ENCODE measurements at places on chromosomes 7 and 10.
A peak's percentile ranks its signal among the peaks of the same experiment; 100 is the strongest.

GRCh38 chr10:32646535-32646934, 200.6 kb downstream of the CCDC7 start:
- DNase-seq = no peak

DNA sequence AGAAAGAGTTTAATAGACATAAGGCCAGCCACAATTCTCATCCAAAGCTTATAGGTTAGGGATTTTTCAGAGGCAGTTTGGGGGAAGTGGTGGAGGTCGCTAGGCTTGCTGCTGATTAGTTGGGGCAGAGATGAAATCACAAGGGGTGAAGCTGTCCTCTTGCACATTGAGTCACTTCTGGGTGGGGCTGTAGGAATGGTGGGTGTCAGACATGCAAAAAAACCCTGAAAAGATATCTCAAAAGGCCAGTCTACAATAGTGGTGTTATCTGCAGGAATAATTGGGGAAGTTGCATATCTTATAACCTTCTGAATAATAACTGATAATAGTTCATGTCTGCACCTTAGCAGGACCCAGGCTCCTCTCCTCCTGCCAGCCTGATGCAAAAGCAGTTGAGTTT, 2.1 kb downstream of the FAM24B start:
- peak; percentile 27 for DNase-seq

DNA sequence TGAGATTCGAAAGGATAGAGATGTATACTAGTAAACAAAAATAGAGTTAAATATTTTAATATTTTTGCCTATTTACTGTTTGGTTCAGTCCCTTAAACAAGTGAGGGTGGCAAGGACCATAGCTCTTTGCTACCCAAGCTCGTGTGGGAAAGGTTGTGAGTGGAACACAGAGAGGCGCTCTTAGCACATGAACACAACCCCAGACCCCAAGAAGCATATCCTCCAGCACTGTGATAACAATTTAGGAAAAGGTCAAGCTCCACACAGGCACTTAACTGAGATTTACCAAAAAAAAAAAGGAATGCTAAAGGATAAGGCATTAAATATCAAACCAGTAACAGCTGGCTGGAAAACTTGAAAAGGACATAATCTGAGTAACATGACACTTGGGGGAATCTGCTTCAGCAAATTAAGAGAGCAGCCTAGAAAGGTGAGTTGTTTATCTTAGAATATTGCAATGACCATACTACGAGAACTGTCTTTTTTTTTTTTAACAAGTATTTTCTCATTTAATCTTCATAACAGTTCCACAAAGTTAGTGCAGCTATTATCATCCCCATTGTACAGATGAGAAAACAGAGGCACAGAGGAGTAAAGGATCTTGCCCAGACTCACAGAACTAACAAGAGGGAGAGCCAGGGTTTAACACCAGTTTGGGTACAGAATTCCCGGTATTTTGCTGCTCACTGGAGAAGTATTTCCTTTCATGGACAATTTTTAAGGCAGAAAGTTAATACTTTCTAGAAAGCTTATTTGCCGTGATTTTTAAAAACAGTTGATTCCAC, 303.5 kb upstream of the AOAH start:
- no peak for DNase-seq

DNA sequence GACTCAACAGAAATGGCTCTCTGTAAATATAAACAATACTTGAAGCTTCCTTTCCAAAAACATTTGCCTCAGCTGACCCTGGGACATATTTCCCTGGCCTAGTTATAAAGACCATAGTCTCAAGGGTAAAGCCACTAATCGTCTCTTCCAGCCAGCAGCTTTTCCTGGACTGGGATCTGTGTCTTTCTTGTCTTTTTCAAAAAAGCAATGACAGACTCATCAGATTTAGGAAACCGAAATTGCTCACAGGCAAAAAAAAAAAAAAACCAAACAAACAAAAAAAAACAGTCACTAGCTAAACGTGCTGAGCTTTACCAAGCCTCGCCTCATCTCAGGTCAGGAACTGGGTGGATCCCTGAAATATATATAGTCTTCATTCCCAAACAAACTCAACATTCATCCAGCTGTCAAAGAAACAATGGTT, 23.5 kb downstream of the STN1 start:
- no peak for DNase-seq

- peak; percentile 44 for DNase-seq
These were observed 62.1 kb downstream of the OR13A1 start for GRCh38 chr10:45253183-45253914.

DNA sequence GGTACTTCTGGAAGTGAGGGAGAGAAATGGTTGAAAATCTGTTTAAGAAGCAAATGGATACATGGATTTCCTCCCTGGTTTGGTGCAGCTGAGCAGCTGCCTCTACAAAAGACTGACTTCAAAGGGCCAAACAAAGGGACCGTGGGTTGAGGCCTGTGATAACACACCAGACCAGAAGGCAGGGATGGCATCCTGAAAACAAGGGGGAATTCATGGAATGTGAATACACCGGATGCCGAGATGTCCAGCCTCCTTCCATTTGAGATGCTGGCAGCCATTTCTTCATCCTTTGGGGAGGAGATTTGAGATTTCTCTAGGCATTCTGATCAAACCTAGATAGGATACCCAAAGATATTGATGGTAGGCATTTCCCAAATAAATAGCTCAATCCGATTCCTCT, 36.9 kb downstream of the TAF3 start:
- no peak for DNase-seq

DNA sequence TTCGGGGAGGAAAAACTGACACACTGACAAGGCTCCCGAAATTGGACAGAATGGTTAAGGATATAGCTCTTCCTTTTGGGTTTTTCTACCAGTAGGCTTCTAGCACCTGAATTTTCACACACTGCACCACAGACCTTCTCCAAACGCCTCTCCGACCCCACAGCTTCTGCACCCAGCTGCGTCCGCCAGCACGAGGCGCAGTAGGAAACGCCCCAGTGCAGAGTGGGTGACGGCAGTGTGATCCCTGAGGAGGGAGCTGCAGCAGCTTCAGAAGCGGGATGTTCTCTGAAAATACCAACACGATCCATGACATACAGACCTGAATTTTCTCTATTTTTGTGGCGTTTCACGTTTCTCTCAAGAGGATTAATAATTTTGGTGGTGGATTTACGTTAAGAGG, 25.9 kb downstream of the HSPB1 start:
- no peak for DNase-seq

- no peak for DNase-seq
These were observed 216.6 kb downstream of the ZMYND11 start for GRCh38 chr10:351770-352334.

- peak; percentile 53 for DNase-seq
These were observed 107.2 kb upstream of the STEAP1B start for GRCh38 chr7:22607180-22607579.

DNA sequence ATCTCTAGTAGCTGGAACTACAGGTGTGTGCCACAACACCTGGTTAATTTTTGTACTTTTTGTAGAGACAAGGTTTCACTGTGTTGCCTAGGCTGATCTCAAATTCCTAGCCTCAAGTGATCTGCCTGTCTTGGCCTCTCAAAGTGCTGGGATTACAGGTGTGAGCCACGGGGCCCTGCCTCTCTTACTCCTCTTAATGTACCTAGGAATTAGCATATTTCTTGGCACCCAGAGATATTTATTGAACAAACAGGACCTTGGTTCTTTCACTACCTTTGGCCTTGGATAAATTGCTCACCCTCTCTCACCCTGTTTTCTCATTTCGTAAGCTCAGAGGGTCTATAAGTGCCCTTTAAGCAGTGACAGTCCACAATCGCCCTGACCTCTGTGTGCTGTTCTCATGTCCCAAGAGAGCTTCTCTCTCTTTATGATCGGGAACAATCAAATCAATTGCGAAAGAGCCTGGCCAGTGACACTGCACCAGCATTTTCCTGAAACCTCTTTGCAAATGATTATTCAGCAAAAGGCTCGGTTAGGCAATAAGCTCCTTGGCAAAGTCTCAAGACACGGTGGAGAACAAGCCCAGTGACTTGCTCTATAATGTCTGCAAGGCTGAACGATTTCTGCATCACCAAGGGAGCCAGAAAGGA, 117.7 kb downstream of the APBB1IP start:
- DNase-seq = peak; percentile 92

DNA sequence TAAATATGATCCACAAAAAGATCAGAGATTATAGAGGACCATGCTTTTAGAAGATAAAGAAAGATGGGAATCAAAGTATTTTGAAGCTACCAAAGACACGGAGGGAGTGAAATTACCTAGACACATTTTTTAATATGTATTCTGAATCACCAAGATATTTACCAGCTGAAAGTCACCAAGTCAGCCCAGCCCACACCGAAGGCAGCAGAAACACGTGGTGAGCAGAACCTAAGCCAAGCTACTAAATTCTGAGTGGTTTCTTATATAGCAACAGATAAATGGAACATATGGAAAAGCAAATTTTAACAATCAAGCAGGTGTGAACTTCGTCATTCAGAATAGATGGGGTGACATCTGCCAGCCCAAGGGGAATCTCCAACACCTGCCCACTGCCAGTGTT, 134.7 kb upstream of the AKR1E2 start:
- DNase-seq = no peak

DNA sequence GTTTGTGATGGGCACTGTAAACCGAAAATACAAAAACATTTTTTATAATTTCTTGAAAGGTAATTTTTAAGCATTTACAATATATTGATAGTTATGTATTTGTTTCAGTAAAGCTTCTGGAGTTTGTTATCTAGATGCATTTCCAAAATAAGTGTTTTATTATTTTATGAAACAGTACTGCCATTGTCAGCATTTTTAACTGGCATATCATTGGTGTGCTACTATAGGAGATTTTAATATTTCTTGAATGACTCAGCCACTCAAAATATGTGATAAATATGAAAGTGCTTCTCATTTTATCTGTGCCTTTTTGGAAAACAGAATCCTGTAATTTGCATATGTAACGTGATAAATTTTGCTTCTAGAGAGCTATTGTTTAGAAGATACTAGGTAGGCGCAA, 97.9 kb downstream of the ANKIB1 start:
- DNase-seq = no peak

DNA sequence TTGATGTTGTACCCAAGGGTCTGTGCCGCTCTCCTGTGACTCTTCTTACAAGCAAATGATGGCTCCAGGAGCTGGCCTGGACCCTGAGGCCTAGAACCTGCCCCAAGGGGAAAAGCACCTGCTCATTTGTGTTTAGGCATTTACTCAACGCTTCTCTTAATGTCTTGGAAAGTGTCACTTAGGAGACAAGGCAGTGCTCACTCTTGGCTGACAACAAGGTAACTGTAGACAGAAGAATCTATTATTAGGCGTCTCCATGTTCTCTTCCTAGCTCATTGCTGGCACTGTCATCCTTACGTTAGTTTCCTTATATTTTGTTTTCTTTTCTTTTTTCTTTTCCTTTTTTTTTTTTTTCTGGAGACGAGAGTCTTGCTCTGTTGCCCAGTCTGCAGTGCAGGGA, 38.1 kb upstream of the SUN1 start:
- DNase-seq = no peak

GRCh38 chr7:2016761-2017480, 215.8 kb downstream of the MAD1L1 start:
- no peak for DNase-seq

DNA sequence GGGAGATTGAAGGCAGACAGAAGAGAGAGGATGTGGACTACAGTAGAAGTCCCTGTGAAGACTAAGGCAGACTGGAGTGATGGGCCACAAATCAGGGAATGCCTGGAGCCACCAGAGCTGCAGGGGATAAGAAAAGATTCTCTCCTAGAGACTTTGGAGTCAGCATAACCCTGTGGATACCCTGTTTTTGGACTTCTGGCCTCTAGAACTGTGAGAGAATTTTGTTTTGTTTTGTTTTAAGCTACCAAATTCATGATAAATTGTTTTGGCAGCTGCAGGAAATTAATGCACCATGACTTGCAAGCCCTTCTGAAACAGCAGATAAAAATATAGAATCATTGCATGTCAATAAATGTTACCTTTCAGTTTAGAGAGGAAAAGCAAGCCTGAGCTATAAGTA, 41.3 kb downstream of the INHBA start:
- no peak for DNase-seq

DNA sequence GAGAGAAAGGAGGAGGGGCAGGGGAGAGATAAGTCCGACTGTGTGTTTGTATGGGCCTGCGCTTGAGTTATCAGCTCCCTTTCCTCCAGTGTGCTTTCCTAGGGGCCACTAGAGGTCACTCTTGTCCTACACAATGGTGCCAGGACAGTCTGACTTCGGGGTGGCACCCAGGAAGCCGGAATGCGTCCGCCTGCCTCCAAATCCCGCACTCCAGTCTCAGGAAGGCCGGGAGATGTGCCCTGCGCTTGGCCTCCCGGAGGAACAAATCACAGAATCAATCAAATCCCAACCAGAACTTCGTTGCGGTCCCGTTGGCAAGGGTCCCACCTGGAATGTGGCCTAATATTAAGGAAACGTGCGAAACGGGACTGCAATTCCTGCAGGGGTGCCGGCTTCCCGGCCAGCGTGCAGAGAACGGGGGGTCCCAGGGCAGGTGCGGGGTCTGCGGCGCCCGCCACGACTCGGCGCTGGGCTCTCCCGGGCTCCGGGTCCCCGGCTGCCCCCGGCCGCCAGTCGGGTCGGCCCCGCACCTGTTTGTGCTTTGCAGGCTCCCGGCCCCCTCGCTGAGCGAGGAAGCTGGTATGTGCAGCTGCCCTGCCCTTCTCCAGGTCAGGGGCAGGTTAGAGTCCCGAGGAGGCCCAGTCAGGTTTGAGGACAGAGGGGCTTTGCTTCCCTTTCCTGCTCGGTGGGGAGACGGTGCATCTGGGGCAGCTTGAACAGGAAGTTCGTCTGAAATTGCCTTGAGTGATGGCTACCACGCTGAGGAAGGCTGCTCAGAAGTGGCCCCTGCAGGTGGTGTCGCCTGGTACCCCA, 21.0 kb upstream of the HPS1 start:
- DNase-seq = peak; percentile 94

- no peak for DNase-seq
These were observed 53.2 kb upstream of the CUX1 start for GRCh38 chr7:101764221-101764620.

- no peak for DNase-seq
These were observed 687.3 kb downstream of the MAGI2 start for GRCh38 chr7:78765943-78766729.

DNA sequence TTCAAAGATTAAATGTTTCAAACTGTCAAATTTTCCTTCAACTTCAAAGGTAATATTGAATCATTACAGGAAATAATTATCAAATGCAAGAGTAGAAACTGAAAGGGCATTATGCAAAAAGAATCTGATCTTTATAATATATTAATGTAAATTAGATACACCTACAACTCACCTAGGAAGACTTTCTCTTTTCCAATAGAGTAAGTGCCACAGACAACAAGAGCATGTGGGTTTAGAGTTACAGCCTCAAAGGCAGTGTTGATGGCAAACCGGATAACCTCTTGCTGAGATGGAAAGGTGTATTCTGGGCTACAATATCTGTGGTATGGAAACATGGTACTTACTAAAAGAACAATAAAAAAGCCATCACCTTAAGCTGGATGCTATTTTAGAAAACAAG, 11.7 kb downstream of the DCLRE1A start:
- no peak for DNase-seq

DNA sequence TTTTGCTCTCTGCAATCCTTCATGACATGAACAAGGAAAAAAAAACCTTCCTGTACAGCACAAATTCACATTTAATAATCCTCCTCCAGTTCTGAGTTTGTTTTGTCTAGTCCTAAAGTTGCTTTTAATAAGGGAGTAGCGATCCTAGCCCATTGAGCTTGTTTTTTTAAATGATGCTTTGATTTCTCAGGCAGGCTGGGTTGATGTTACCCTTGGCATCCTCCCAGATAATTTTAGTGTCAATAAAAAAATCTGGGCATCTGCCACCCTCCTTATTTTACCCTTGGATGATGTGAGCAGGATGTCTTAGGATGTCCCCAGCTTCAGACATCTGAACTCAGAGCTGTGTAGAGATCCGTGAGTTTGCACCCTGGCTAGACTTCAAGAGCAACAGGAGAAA, 33.9 kb upstream of the PROSER2 start:
- DNase-seq = no peak

- DNase-seq = no peak
These were observed 117.6 kb downstream of the ARHGAP22 start for GRCh38 chr10:48487244-48487643.

Measured in suppressor macrophage (primary cell).